Activated naive CD4-positive, alpha-beta T cell treated with anti-CD3 and anti-CD28 coated beads, Interleukin-2, amount 10 ng/mL, durations not matched to agents 5 hours and 36 hours (primary cell): ENCODE measurements at places on chromosomes 16 and 17. TPM values are rescaled to one million over a fixed set of nuclear protein-coding genes. Genes with fewer than 3 reads are reported as not detected.

C17orf100 gene
- 3.3 TPM for total RNA-seq

CD79B gene
- total RNA-seq: 38.2 TPM

CIITA gene
- total RNA-seq: 20.4 TPM

TOM1L1 gene
- not detected for total RNA-seq

PLXDC1 gene
- 13.4 TPM for total RNA-seq
